ENCODE measurements at places on chromosomes 1 and 21. TPM values are rescaled to one million over a fixed set of nuclear protein-coding genes. Genes with fewer than 3 reads are reported as not detected.

The KIRREL1 gene
- total RNA-seq: 2.8 TPM

The F5 gene
- total RNA-seq: 0.80 TPM

The LORICRIN gene
- not detected for total RNA-seq

The TFAP2E gene
- total RNA-seq: 1.4 TPM

The F13B gene
- not detected for total RNA-seq

The SMIM1 gene
- total RNA-seq: not detected

The ANGPTL1 gene
- 16.5 TPM for total RNA-seq

The AHCYL1 gene
- total RNA-seq: 92.8 TPM

The OR2T33 gene
- not detected for total RNA-seq

DNA sequence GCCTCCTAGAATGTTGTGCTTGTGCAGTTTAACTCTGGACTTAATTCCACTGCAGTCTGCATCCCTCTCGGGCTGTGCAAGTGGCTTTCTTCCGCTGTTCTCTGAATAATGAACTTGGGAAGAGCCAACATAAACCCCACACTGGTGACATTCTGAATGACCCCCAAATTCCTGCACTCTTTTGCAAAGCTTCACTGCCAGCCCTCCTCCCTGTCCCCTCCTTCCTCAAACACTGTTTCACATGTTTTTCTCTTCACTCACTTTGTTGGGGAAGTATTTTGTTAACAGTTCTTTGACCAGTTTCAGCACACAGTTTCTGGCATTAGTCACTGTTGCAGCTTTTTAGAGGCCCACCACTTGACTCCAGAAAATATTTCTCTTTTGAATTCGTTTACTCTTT is 39.7 kb downstream of the GNG12 start:
- no peak for DNase-seq

DNA sequence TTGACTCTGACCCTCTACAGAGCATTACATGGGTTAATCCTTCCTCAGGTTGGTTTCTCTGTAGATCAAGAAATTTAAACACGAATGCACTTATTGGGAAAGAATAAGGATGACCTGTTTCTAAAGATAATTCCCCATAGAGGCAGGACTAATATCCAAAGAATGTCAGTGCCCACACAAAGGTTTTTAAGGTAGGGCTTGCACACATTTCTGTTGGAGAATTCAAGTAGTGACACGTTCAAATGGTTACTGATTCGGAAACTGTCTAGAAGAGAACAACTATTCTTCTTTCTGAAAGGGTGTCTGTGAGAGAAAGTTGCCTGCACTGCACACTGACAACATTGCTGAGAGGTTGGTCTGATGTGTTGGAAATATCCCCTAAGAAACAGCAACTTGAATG is 167.3 kb downstream of the ZNF326 start:
- DNase-seq: no peak

- no peak for DNase-seq
These were observed 41.0 kb downstream of the DHRS3 start for GRCh38 chr1:12577020-12577419.

DNA sequence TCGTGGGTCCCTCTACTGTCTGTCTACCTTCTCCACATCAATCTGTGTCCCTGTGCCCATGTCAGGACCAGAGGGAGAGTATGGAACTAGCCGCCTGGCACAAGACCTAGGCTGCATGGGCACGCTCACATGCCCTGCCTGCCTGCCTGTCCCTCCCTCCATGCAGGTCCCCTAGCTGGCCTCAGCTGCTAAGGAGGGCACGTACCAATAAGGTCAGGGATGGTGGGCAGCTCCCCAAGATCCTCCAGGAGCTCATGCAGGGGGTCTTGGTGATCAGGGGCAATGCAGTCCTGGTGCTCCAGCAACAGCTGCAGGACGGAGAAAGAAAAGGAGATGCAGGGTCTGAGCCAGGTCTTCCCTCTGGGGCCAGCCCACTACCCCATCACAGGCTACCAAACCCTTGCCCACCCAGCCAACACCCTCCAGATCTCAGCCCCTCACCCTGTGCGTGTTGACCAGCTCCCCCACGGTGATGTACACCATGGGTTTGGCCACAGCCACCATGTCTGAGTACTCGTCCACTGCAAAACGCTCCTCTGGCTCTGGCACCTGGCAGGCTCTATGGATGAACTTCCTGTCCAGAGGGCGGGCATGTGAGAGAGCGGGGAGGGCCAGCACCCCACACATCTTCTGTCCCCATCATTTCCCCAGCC is 33.1 kb upstream of the MEF2D start:
- peak; percentile 26 for DNase-seq

DNA sequence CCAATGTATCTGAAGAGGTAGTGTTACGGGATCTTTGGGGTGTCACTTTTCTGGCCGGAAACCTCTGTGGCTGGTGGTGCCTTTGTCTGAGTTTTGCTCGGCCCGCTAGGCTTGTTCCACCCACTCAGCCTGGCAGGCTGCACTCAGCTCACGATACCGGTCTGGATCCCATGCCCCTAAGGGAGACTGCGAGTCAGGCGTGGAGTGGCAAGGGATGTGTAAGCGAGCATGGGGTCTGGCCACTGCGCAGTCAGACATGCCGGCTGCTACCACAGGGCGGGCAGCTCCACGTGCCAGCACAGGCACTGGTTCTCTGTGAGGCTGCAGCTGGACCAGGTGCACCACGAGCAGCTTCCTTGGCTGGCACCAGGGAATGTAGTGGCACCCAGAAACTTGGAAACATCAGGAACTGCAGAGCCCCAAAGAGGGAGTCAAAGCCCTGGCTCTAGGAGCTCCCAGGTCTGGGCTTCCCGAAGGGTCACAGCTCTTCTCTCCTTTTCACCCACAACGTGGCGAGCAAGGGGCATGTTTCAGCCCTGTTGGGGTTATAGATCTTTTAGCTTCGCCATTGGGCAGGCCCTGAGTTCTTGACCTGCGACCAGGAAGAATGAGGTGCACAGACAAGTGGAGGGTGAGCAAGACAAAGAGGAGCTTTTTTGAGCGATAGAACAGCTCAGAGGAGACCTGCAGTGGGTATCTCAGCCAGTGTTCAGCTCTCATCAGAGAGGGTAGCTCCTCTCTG is 23.8 kb upstream of the LRRC8C start:
- peak; percentile 44 for DNase-seq

DNA sequence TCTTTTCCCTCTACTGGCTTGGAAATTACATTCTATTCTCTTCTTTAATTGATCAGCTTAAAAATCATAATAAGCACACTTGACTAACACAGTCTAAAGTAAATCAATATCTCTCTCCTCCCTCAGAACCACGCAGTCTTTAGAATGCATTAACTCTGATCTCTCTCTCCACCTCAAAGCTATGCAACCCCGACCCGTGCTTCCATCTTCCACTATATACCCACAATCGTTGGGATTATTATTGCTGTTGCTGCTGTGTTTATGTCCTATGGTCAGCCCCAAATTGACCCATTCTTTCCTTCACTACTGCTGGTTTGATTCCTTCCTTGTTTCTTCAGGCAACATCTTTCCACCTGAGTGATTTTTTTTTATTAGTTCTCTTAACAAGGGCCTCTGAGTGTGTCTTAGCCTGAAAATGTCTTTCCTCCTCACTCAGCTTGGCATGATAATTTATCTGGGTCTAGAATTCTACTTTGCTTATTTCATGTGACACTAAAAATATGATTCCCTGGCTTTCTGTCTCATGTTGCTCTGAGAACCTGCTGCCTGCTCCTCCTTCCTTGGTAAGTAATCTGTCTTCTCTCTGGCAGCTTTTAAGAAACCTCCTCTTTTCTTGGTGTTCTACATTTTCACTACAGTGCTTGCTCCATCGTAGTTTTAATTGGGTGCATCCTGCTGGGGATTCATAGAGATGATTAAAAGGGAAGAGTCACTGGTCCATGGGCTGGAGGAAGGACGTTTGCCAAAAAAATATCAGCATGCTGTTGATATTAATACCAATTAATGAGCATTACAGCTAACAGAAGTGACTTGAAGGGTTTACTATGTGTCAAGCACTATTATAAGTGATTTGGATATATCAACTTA is 472.2 kb downstream of the MATN1 start:
- no peak for DNase-seq

DNA sequence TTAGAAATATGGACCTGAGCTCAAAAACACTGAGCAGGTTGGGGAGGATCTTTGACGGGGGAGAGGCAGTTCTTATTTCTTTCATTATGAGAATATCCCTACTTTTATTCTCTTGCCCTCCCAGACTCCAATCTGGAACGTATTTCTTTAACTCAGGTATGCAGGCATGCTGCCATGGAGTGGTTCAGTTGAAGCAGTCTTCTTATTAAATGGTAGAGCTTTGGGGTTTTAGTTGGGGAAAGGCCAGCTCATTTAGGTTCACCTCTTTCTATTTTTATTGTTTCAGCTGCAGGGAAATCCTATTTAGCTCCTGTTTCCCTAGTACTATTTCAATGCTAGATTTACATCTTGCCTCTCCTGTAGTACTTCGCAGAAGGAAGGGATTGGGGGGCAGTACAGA is 198.9 kb downstream of the TTLL7 start:
- no peak for DNase-seq

- no peak for DNase-seq
These were observed 267.9 kb downstream of the SDCCAG8 start for GRCh38 chr1:243523766-243524165.

DNA sequence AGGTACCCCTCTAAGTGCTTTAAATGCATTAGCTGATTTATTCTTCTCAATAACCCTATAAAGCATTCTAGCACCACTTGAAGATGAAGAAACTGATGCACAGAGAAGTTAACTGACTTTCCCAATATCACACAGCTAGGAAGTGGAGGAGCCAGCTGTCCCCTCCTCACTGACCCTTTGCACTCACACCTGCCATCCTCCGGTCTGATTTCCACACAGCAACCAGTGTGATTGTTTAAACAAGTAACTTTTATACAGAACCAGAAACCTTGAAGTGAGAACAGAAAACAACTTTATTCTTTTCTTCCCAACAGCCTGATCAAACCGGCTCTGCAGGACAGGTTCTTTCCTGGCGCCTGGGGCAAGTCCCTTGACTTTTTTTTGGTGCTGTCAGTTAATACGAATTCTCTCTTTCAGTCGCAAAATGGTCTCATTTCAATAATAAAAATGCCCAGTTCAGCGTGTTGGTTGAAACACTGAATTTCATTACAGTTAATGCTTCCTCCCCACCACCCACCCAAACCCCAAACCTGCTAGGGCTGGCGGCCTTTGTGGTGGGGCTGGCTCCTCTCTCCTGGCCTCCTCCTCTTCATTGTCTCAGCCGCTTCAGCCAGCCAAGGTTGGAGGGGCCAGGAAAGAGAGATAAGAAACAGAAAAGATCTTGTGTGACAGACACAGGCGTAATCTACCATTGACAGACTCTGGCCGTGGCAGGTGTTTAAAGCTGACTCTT is 26.4 kb upstream of the EEIG2 start:
- no peak for DNase-seq

- DNase-seq: no peak
These were observed 467.8 kb downstream of the CAMTA1 start for GRCh38 chr1:7253118-7253480.

- peak; percentile 71 for DNase-seq
These were observed 558 bp downstream of the PAXBP1 start for GRCh38 chr21:32770871-32771523.

DNA sequence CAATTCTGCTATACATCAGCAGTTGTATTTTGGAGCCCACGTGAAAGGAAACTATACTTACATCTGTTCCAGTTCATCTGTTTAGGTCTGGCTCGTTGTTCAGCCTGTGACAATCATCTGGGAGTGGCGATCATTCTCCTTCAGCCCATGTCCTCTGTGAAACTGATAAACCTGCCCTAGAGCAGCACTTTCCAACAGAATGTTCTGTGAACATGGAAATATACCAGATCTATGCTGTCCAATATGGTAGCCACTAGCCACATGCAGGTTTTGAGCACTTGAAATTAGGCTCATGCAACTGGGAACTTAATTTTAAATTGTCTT is 24.5 kb upstream of the COQ8A start:
- no peak for DNase-seq

DNA sequence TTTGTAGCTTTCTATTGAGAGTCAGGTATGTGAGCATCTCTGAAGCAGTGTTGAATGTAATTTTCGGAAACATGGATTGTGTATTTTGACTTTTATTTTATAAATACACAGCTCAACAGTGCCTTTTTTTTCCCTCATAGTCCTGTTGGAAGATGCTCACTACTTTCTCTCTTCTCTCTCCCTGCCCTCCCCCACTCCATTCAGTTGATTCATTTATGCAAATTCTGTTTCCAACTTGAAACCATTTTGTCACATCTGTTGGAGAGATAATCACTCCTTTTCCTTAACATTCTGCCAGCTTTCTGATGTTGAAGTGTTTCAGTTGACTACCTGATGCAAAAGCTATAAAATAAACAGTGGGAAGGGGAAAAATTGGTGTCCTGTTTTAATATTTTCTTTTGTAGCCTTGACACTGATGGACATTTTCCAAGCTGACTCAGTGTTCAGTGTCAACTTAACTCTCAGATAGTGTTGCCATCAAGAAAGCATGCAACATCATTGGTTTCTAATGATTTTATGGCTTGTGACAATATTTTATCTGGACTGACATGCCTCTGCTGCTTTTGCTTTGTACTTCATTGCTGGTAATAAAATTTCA is 194.5 kb downstream of the HS2ST1 start:
- DNase-seq: no peak

DNA sequence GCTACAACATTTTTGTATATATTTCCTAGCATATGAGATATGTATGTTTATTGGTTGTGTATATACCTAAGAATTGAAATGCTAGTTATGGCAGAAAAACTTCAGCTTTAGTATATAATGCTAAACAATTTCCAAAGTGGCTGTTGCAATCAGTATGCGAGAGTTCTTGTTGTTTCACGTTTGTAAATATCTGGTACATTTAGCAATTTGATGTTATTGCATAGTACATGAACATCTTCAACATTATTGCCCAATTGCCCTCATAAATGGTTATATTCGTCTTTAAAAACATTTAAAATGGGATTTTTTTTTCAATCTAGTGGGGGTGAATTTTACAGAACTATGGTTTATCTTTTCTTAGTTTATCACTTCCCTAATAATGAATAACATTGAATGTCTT is 86.2 kb upstream of the HP1BP3 start:
- DNase-seq: no peak

DNA sequence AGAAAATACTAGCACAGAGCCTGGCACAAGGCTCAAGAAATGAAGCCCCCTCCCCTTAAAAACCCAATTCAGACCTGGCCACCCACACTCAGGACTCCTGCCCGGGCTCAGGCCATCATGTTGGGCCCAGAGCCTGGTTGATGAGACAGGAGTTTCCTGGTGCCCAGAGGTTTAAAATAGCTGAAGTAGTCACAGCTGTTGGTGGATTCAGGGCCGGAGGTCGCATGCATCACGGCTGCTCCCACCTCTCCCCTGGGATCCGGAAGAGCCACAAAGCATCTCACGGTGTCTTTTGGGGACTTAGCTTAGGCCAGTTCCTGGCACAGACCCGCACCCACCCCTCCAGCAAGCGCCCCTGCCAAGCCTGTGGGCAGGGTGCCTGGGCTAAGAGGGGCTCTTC is 2.6 kb upstream of the PADI2 start:
- DNase-seq: no peak

- no peak for DNase-seq
These were observed 178.9 kb upstream of the DPT start for GRCh38 chr1:168907786-168908348.

All from Peyer's patch (tissue), 4 donors.